ENCODE measurements at places on chromosomes 11 and 22.

DNA sequence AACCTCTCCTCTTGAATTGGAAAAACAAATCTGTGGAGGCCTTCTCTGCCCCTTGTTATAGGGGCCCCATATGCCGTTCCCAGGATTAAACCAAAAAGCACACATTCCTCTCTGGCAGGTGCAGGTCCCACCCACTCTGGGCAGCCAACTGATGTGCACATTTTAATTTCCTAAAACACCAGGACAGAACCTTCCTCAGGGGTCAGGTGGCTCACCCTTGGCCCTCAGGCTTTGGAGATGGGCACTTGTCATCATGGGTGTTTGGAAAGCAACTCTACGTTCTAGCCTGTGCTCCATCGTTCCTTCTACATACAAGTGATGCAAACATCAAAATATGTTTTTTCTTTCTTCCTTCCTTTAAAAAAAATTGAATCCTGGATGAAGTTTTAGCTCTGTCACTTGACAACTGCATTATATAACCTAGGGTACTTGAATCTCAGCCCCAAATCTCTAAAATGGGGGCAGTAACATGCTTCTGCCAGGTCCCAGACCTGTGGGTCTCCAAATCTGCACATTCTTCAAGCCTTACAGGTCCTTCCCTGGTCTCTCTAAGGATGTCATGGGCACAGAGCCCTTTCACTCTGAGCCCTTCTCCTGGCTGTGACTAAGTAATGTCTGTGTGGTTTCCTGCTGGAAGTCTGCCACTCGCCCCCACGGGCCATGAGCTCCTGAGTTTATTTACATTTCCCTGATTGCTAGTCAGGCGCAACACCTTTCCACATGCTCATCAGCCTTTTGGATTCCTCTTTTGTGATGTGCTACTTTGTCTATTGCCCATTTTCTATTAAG is 43.8 kb downstream of the KCNQ1OT1 start:
- no peak for DNase-seq

DNA sequence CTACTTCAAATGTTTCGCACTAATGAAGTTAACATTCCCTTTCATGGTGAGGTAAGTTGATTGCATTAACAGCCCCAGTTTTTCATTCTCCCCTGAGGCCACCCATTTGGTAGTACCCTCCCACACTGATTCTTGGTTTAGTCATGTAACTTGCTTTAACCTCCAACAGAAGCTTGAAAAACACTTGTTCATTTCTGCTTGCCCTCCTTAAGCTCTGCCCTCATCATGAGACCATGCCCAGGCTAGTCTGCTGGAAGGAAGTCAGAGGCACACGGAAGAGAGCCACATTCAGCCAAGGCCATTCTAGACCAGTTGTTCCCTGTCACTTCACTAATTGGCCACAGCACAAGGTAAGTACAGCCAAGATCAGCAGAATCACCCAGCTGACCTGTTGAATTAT is 50.7 kb upstream of the CD44 start:
- no peak for DNase-seq

DNA sequence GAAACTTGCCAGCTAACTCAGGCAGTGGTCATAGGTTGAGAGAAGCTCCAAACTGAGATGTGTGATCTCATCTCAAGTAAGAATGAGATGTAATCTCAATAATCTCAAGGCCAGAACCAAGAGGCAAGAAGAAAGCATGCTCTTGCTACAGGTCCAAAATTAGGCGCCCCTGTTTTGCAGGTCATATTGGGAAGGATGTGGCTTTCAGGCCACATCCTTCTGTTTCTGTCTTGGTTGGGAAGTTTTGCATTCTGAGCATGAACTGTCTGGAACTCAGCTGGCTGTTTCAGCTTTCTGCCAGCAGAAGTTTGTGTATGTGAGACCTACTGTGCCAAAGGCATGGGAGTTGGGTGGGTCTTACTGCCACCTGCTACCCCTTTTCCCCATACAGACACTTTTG is 67.5 kb upstream of the MS4A8 start:
- DNase-seq: no peak

DNA sequence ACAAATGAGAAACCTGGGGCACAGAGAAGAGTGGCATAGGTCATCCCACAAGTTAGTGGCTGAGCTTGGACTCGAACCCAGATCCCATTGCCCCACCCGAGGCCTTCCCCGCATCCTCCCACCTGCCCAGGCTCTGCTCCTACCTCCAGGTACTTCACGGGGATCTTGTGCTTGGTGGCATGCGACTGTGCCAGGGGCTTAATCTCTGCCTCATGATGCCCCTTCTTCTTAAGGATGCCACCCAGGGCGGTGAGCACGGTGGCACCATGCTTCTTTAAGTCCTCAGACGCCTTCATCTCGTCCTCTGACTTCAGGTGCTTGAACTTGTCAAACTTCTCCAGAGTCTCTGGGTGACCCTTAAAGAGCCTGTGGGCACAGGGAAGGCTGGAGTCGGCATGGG is 6.4 kb downstream of the MB start:
- DNase-seq: no peak

GRCh38 chr11:3723014-3723708 is 52.0 kb upstream of the CHRNA10 start:
- DNase-seq: no peak

Data from GM12891 (cell line).